ENCODE measurements at places on chromosomes 7 and 10.

GRCh38 chr7:102222445-102222844 is 64.2 kb upstream of the SH2B2 start:
- no peak for DNase-seq

GRCh38 chr10:63930584-63930983 is 409.4 kb downstream of the REEP3 start:
- DNase-seq = no peak

DNA sequence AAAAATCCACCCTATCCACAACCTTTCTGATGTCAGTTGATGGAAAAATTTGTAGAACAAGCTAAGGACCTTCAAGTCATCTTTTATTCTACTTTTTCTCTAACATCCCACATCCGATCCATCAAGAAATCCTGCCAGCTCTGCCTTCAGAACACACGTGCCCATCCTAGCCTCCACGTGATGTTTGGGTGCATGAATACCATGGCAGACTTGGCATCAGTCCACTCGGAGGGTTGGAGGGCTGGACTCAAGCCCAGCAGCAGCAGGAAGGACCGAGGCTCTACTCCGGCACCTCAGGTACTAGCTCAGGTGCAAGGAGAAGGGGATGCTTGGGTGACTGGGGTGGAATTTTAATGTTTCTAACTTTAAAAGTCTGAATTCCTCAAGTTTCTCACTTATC is 428.6 kb downstream of the DPP6 start:
- DNase-seq = no peak

DNA sequence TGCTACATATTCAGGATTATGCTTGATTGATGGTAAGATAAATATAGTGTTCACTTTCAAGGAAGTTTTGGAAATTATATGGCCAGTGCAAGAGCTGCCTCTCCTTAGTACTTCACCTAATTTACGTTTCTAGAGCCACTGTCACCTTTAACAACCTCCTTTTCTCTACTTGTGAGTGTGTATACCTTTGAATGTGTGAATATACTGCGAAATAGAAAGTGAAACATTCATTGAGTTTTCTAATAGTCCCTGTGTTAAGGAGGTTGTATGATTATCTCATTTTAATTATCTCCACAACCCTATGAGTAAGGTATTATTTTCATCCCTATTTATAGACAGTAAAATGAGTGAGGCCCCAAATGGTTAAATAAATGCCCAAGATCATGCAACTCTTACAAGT is 1050.5 kb downstream of the XPNPEP1 start:
- no peak for DNase-seq

GRCh38 chr7:153324094-153324493 is 564.5 kb downstream of the ACTR3B start:
- no peak for DNase-seq

- DNase-seq = no peak
Observed at GRCh38 chr7:50475340-50475739, 25.2 kb upstream of the FIGNL1 start.

DNA sequence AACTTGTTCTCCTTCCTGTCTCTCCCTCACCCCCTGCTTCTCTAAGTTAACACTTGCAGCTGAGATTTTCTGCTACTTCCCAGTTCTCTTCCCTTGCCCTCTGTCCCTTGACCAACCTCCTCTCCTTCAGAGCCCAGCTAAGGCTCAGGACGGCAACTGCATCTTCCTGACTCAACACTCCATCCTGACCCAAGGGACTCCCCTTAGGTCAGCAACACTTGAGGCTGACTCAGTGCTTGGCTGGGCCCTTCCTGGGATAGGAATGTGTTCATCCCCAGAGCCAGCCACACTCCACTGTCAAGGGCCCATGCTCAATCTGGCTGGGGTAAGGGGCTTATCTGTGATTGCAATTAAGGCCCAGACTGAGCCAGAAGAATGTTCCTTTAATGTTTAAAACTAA is 3.4 kb downstream of the CALHM2 start:
- DNase-seq = no peak

GRCh38 chr10:15262036-15262713 is 93.7 kb upstream of the NMT2 start:
- DNase-seq = no peak

DNA sequence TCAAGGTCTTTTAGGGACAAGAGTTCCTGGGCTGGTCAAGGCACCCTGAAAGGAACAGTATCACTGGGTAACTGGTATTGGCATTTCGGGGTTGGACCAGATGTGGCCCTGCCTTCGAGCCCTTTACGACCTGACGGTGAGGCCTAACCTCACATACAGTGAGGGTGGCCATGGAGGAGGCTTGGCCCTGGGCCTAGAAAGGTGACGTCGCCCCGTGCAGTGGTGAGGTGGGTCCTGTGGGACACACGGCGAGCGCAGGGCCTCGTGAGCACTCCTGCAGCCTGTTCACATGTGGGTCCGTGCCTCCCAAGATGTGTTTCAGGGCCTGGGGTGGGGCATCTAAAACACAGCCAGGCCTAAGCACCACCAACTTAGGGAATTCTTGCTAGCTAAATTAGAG is 36.1 kb downstream of the CRHR2 start:
- peak; percentile 16 for DNase-seq

- no peak for DNase-seq
Observed at GRCh38 chr7:17041324-17041723, 159.5 kb upstream of the AGR3 start.

DNA sequence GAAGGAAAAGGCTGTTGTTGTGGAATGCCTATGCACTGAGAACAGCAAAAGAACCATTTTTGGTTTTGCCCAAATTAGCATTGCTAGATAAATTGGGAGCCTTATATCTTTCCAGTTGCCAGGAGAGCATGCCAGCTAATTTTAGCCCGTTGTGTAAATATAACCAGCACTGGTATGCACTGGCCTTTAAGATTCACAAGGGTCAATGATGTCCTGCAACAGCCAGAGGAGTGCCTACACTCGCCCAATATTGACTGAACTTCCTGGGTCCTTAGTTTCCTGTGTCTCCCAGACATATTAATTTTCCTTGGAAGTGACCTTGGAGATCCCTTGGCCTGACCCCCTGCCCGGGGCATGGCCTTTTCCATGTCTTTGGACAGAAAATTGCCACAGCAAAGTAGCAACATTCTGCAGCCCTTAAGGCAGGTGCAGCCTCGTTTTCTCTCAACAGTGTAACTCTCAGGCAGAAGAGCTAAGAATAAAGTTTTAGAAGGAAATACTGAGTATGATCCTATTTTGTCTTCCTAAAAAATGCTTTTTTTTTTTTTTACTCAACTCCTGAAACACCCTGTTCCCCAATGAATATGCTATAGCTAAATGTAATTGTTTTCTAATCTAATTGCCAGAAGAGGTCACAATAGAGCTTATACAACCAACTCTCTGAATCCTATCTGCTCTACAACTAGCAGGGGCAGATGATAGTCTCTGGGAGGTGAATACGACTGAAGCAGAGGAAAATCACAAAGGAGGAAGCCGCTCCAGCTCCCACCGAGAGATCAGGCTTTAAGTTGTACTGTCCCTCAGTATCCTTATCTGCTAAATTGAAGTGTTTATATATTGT is 131.9 kb upstream of the PCGF5 start:
- peak; percentile 44 for DNase-seq

- no peak for DNase-seq
Observed at GRCh38 chr7:142809671-142810070, 38.9 kb downstream of the PRSS2 start.

GRCh38 chr7:48087349-48087748 is 1.7 kb upstream of the UPP1 start:
- no peak for DNase-seq

DNA sequence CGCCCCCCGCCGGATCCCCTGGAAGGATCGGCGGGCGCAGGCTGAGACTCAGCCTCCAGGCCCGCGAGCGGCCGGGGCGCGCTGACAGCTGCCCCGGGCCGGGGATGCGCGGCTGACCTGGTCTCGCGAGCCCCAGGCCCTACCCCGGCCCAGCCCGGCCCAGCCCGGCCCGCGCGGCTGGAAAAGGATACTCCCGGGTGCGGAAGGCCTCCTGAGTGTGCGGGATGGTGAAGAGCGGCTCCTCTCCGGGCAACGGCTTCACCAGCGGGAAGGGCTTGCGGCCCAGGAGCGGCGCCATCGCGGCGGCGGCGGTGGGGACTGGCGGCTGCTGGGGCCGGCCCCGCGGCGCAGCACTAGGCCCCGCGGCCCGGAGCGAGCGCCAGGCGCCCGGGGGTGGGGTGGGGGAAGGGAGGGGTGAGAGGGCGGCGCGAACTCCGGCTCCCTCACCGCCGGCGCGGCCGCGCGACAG is 423 bp downstream of the BAZ1B start:
- DNase-seq = peak; percentile 85

GRCh38 chr7:29990931-29991330 is 1.3 kb upstream of the SCRN1 start:
- no peak for DNase-seq

- DNase-seq = no peak
Observed at GRCh38 chr10:6738112-6738768, 158.2 kb upstream of the PRKCQ start.

GRCh38 chr10:122392835-122393234 is 18.3 kb downstream of the PLEKHA1 start:
- DNase-seq = no peak

DNA sequence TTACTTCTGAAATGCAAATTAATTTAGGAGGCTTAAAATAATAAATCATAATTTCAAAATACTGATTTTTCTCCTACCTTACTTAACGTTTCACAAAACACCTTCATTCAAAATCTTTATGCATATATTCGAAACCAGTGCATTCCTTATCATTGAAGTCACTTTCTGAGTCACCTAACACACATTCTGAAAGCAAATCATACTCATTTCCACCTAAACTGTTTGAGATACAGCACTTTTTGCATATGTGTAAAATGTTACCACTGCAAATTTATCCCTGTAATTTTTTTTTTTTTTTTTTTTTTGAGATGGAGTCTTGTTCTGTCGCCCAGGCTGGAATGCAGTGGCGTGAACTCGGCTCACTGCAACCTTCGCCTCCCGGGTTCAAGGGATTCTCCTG is 15.7 kb downstream of the PPP3CB start:
- DNase-seq = peak; percentile 60

DNA sequence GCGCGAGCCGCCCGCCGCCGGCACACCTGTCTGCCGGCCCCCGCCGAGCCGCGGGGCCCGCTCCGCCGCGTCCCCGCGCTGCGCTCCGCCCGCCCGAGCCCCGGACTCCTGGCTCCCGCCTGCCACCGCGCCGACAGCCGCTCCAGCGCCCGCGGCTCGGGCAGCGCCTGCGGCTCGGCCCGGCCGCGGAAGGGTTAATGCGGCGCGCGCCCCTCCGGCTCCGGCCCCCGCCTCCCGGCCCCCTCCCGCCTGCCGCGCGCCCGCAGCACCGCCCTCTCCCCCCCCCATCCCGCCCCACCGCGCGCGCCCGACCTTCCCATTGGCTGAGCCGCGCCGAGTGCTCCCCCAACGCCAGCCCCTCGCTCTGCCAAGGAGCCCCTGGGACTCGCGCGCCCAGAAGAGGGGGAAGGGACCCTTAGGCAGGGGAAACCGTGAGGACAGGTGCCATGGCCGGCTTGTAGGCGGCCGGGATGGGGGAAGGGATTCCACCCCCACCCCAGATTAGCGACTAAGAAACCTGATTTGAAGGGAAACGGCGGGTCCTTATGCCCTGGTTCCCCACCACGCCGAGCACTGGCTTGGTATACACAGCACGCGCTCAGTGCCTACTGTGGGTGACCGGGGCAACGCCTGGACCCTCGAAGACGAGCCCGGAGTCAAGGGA is at the start of gene KCNH2:
KCNH2 (minus strand) TSS at position 196 of the 664 bp plus-strand sequence. CDS start 408 bp downstream, outside the sequence.
- DNase-seq = peak; percentile 70

DNA sequence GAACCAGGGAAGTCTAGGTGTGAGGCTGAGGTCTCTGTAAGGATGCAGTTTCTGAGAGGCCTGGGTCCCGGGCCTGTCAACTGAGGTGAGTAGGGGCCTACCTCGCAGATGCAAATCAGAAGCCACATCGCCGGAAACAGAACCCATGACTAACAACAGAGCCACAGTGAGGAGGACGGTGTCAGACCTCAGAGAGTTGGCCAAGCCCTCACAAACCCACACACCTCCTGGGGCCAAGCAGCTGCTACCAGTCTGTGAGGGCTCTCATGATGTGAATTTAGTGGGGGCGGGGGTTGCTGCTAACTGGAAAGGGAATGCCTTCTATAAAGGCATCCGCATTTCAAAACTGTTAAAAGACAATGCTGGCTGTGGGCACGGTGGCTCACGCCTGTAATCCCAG is 103.0 kb downstream of the COBL start:
- DNase-seq = no peak

GRCh38 chr10:130713135-130713534 is 576.9 kb downstream of the GLRX3 start:
- no peak for DNase-seq

GRCh38 chr7:1576521-1577253 is 6.9 kb upstream of the PSMG3 start:
- no peak for DNase-seq

DNA sequence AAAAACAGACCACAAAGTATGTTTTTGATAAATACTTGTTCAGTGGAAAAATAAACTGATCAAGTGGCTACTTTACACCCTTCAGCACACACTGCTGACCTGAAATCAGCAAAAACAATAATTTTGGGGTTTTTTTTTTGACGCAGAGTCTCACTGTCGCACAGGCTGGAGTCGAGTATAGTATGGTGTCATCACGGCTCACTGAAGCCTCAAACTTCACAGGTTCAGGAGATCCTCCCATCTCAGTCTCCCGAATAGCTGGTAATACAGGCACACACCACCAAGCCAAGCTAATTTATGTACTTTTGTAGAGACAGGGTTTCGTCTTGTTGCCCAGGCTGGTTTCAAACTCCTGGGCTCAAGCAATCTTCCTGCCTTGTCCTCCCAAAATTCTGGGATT is 30.6 kb downstream of the TARP start:
- DNase-seq = no peak

DNA sequence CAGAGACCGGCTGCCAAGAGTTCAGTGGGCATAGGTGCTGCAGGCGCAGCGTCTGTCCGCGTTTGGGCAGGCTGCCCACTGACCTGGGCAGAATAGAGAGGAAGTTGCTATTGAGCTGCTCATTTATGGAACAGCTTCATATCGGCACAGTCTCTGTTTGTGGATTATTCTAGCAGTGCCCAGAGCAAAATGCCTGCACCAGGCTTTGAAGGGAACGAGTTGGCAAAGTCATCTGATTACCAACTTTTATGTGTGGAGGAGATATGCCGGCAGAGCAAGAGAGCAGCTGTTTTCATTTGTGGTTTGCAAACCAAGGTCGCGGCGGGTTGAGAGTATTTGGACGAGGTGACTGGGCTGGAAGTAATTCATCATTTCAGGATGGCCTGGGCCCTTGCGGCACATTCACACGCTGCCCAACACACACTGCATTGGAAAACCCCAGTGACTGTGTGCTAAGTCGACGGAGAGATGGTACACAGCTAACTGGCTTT is 228.5 kb downstream of the TCERG1L start:
- DNase-seq = no peak

DNA sequence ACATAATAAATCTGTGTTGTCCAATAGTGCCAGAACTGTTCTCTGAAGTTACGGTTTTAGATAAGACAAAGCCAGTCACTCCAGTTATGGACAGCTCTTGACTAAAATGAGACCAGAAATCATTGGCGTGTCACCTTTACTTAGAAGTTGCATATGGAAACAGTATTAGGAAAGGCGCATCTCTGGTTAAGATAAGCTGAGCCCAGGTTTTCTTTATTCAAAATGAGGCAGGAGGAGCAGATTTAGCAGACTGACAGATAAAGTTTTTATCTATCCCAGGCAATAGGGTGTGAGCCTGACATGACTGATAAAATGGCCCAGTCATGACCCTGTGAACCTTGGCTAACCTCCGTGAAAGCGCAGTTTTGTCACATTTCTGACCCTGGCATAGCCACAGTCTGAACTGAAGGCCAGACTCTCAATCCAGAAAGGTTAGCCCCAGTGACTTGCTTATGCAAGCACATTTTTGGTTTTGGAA is 4.2 kb downstream of the CYP26A1 start:
- no peak for DNase-seq

Data from GM13976 (cell line).